ENCODE measurements at places on chromosomes 11 and 22. TPM values are rescaled to one million over a fixed set of nuclear protein-coding genes. Genes with fewer than 3 reads are reported as not detected.

Gene PTPMT1
- total RNA-seq = 29.6 TPM

Gene MYO7A
- 0.96 TPM for total RNA-seq

Gene GUCY1A2
- 0.84 TPM for total RNA-seq

Gene SYCE3
- not detected for total RNA-seq

Gene SYT13
- total RNA-seq = not detected

Gene LDHAL6A
- not detected for total RNA-seq

Gene PANX3
- total RNA-seq = not detected

Gene ZNF280B
- 0.04 TPM for total RNA-seq

Gene GRM5
- total RNA-seq = not detected

Gene TRIM49
- total RNA-seq = not detected

Gene KRTAP5-11
- total RNA-seq = not detected

Gene PATZ1
- total RNA-seq = 6.2 TPM

Gene BEST1
- total RNA-seq = 0.44 TPM

Gene OR5B21
- total RNA-seq = not detected

Gene BTBD18
- total RNA-seq = not detected

Gene USH1C
- total RNA-seq = 0.12 TPM

Gene C11orf87
- total RNA-seq = 0.12 TPM

Gene DEUP1
- total RNA-seq = not detected

Gene GUCD1
- 50.1 TPM for total RNA-seq

Gene PLA2G3
- total RNA-seq = 19.4 TPM

Gene STIM1
- total RNA-seq = 85.1 TPM

Gene KRTAP5-7
- total RNA-seq = 0.16 TPM

Gene CELSR1
- 36.0 TPM for total RNA-seq

Gene EIF4ENIF1
- total RNA-seq = 19.0 TPM

Gene SULT4A1
- not detected for total RNA-seq

Gene AIFM3
- total RNA-seq = 1.5 TPM

Gene ENTHD1
- total RNA-seq = not detected

Gene TMEM121B
- 0.28 TPM for total RNA-seq

Gene RIMBP3B
- not detected for total RNA-seq

Gene ANO3
- total RNA-seq = not detected

Gene PITPNM1
- total RNA-seq = 36.5 TPM

Gene GAB4
- not detected for total RNA-seq

Gene MYBPC3
- not detected for total RNA-seq

Gene NLRP14
- total RNA-seq = not detected

Gene DERL3
- total RNA-seq = 1.5 TPM

Gene TNNI2
- 4.4 TPM for total RNA-seq

Gene IRAG1
- total RNA-seq = 3.2 TPM

Gene GGT5
- 5.0 TPM for total RNA-seq

Gene SNX32
- 0.12 TPM for total RNA-seq

Gene MMP3
- 0.56 TPM for total RNA-seq

Gene PTGDR2
- total RNA-seq = 0.12 TPM

Gene PIH1D2
- 1.6 TPM for total RNA-seq

Gene FAM111B
- 9.6 TPM for total RNA-seq

Gene GLYAT
- not detected for total RNA-seq

Gene CD6
- 0.80 TPM for total RNA-seq

Gene OR2D2
- 0.20 TPM for total RNA-seq

Gene KREMEN1
- 72.9 TPM for total RNA-seq

Gene INS
- not detected for total RNA-seq

Gene FLRT1
- not detected for total RNA-seq

Gene TMPRSS13
- 29.9 TPM for total RNA-seq

Gene CNIH2
- 0.52 TPM for total RNA-seq

Gene TMEM218
- 14.3 TPM for total RNA-seq

Gene SLC22A9
- total RNA-seq = not detected

Gene POTEH
- total RNA-seq = not detected

Gene PLEKHA7
- total RNA-seq = 48.2 TPM

Gene CRYAB
- total RNA-seq = 19.6 TPM

Gene PAAF1
- total RNA-seq = 9.8 TPM

Gene SOX6
- 13.6 TPM for total RNA-seq

Gene PLAAT3
- total RNA-seq = 3.2 TPM

All from esophagus mucosa (tissue), 1 donor.